ENCODE measurements at places on chromosomes 5 and 9.

GRCh38 chr5:122112733-122113558 is 16.4 kb upstream of the ZNF474 start:
- DNase-seq, result no peak

- no peak for DNase-seq
Measured at GRCh38 chr9:130977811-130978221, 31.2 kb upstream of the LAMC3 start.

DNA sequence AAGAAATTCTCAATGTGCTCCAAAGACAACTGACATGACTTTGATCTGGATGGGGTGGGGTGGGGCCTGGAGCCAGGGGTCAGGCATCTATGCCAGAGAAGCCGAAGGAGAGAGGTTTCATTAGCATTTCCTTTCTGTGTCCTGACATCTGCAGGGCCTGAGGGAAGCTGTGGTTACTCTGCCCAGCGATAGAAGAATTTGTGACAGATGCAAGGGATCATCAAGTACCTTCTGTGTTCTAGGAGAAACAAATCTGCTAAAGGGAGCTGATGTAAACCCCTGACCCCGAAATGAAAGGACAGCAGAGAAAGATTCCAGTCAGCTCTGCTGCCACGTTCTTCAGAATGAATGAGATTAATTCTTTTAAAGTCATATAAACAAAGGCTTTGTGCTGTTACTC is 335.7 kb downstream of the PRELID2 start:
- DNase-seq, result peak; percentile 39

DNA sequence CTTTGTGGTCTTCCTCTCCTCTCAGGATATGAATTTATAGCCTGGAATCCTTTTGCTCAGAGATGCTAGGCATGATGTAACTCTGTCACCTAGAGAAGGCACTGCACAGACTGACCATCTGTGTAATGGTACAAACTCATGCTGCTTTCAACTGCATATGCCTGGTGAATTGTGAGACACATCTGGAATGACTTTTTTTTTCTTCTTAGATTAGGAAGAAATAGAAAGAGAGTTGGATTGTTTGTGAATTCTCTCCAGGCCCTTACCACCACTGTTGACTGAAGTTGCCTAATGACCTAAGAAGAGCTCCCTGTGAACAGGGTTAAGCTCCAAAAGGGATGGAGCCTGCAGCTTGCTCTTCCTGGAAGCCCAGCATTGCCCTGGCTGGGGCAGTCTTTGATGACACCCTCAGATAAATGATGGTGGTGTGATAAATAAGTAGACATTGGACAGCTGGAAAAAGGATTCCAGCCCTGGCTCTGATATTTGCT is 47.8 kb upstream of the TRIM32 start:
- peak; percentile 55 for DNase-seq

DNA sequence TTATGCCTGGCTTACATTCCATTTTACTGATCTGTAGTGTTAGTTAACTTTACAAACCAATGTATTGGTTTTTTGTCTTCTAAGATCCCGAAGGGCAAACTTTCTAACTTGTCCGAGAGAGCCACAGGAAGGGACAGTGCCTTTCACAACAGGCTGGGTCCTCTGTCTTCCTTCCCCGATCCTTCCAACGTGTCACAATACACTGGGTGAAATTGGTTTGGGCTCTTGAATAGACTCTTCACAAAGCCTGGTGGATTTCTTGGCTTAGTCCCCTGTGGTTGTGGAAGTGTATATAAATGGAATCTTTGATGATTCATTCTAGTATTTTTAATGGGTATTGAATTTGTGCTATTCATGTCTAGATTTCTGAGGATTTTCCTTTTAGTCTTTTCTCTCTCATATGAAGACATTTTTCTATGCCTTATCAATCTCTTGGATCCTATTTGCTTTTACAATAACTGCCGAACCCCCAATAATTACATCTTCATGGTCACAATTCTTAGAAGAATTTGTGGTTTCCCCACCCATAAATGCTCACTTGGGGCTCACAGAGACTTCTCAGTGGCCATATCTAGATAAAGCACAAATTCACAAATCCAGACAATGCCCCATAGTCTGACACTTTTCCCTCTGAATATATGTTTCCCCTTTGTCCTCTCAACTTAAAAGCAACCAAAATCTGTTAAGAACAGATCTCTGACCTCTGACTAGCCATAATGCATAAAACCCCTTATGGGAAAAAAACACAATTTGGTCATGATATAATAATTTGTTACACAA is 107.7 kb downstream of the MTRR start:
- DNase-seq, result peak; percentile 2

GRCh38 chr5:74404574-74405508 is 235.7 kb downstream of the ENC1 start:
- no peak for DNase-seq

GRCh38 chr5:81310402-81311063 is 9.1 kb downstream of the ZCCHC9 start:
- DNase-seq, result no peak

DNA sequence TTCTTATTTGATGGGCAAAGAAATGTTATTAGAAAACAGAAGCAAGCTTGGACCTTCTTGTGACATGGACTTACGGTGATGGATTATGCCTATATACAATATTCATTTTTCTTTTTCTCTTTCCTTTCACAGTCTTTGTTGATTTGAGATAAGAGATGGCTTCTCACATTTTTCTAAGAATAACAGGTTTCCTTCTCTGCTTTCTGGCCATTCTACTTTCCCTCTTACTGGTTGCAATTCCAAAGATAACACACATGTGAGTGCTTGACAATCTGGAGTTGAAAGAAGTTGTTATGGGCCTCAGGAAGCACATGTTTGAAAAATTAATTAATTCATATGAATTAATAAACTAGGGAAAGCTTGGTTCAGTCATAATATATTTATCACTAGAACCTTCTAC is 89.8 kb upstream of the RPS23 start:
- DNase-seq, result no peak

DNA sequence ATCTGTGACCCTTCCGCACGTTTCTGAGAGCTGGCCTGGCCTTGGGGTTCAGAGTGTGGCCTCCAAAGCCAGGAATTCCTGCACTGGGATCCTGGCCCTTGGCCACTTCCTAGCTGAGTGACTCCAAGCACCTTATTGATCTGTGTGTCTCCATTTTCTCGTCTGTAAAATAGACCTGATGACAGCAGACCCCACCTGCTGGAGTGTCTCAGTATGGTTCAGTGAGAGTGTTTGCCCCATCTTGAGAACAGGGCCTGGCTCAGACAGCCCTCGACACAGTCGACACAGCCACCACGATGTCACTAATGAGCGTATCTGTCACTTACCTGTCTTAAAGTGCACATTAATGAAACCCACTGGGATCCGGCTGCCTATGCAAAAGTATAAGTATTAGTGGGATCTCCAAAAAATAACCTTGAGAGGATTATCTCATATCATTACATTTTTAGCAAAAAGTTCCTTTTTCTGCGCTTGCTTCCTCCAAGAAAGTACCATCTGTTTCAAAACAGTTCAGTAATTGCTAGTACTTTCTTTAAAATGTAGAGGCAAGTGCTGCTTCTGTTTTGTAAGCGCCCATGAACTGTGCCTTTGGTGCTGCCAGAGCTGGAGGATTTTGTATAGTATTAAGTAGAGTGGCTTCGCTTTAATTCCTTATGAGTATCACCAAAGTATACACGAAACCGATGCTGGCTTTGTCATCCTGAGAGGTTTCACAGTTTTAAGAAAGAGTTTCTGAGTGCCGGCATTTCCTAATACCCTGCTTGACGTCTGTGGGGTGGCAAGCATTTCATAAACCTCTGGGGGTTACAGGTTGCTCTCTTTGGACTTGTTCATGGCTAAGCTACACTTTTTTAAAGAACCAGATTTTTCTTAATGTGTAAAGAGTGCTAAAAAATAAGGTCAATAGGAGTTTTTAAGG is 31.7 kb downstream of the UBE2QL1 start:
- no peak for DNase-seq

GRCh38 chr9:97628668-97629067 is 4.5 kb downstream of the TSTD2 start:
- no peak for DNase-seq

GRCh38 chr5:173248481-173248880 is 13.5 kb upstream of the NKX2-5 start:
- no peak for DNase-seq

GRCh38 chr9:133149130-133150015 is 14.3 kb downstream of the GBGT1 start:
- DNase-seq, result peak; percentile 88

DNA sequence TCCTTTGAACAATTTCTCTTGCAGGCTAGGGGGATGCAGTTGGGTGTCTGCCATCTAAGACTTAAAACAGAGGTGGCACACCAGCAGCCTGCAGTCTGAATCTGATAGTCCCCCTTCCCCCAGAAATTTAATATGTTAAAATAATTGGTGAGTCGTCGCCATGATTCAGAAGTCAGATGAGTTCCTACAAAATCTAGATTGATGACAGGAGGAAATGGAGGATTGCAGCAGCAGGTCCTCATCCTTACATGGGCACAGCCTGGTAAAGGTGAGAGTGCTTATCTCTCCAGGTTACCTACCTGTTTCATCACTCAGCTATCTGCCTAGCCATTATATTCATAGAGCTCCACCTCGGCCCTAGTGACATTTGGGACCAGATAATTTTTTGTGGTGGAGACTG is 112.3 kb downstream of the PCSK1 start:
- peak; percentile 61 for DNase-seq

GRCh38 chr9:34862043-34862442 is 96.0 kb upstream of the PHF24 start:
- no peak for DNase-seq

DNA sequence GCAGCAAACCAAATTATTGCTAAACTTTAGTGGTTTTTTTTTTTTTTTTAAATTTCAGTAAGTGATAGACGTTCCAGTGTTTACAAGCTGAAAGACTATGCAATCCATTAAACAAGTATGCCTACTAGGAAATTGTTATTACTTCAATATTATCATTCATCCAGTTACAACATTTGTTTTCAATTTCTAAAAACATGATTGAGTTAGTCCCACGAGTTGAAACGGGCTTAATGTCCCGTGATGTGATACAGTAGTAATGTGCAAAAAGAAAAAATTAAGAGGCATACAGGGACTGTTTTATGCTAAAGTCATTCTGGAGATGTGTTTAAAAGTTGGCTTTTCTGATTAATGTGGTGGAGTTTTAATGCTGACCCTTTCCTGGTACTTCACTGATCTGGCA is 550.3 kb upstream of the DMAC1 start:
- no peak for DNase-seq

DNA sequence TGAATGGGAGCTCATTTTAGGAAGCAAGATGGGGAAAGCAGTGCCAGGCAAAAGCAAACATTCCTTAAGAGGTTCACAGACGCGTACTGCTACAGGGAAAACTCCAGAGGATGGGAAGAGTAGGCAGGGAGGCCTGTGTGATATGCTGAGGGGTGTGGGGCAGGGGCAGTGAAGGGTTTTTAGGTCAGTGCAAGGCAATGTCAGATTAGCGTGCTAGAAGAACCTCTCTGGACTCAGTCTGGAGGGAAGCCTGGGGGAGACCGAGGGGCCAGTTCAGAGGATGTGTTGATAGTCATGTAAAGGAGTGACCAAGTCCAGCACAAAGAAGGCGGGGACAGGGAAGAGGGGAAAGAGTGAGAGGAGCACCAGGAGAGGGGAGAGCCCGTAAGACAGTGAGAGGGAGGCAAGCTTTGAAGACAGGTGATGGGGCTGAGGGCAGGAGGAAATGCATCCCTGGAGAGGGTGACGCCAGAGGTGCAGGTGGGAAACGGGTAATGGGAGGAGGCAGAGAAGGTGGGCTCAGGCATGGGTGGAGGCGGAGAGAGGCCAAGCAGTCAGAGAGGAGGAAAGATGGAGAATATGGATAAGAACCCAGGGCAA is 134.5 kb downstream of the MTX3 start:
- no peak for DNase-seq

- no peak for DNase-seq
Measured at GRCh38 chr9:30078195-30078594, 2306.2 kb upstream of the ACO1 start.

DNA sequence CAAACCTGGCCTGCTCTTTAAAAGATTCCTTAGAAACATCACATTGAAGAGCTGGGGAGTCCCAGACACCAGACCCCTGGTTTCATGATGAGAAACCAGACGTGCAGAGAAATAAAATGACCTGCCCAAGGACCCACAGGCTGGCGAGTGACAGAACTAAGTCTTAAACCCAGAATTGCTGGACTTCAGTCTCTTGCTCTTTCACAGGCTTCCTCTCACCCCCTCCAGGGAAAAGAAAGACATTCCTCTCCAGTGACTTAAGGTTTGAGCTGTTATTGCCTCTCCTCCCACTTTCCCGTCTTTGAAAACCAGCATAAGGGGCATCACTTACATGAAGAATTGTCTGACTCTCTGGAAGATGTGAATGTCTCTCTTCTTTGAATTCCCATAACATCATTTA is 535.2 kb downstream of the IRX1 start:
- no peak for DNase-seq

- no peak for DNase-seq
Measured at GRCh38 chr5:157835041-157835440, 23.9 kb downstream of the CLINT1 start.

DNA sequence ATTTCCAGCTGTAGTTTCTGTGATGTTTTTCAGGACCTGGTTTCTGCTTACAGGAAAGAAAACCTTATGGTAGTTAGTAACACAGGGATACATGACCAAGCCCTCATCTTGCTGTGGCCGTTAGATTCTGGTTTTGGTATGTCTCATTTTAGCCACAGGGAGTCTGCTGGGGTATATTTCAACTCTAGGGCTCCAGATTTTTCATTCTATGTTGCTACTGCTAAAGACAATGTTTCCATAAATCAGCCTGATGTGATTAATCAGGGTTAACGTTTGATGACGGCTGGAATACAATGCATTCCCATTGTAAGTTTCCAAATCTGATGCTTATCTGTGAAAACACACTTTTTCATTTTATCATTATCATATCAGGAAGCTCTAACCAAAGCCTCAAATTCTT is 48.2 kb downstream of the P4HA2 start:
- DNase-seq, result no peak

GRCh38 chr5:151742870-151743294 is 15.5 kb downstream of the ATOX1 start:
- DNase-seq, result peak; percentile 74

All from IMR-90 (cell line).